ENCODE measurements at places on chromosomes 5 and 9. TPM values are rescaled to one million over a fixed set of nuclear protein-coding genes. Genes with fewer than 3 reads are reported as not detected.

Gene COL15A1
- total RNA-seq, result not detected

Gene LHX3
- not detected for total RNA-seq

Gene MAML1
- 30.1 TPM for total RNA-seq

Gene HTR4
- total RNA-seq, result not detected

Gene DNM1
- total RNA-seq, result 2.9 TPM

Gene ENTPD2
- not detected for total RNA-seq

Gene CDHR2
- not detected for total RNA-seq

Gene TEK
- 38.9 TPM for total RNA-seq

Gene FOXD4L5
- total RNA-seq, result 0.42 TPM

Gene TRPM6
- total RNA-seq, result 0.12 TPM

Gene BAAT
- not detected for total RNA-seq

Gene PHF24
- total RNA-seq, result not detected

Gene KCTD16
- 0.49 TPM for total RNA-seq

Gene SLC35A4
- total RNA-seq, result 60.9 TPM

Gene LRRC19
- total RNA-seq, result not detected

Gene MARCHF3
- total RNA-seq, result 31.9 TPM

Gene ANKRD34B
- total RNA-seq, result not detected

Gene TRIM23
- total RNA-seq, result 10.6 TPM

Gene JAKMIP2
- not detected for total RNA-seq

Gene TLX3
- total RNA-seq, result not detected

Gene SCGB3A2
- total RNA-seq, result not detected

Gene CTXN3
- total RNA-seq, result not detected

Gene TTLL11
- total RNA-seq, result 4.9 TPM

Gene PAX5
- total RNA-seq, result not detected

Gene CD274
- 29.7 TPM for total RNA-seq

Gene GNAQ
- total RNA-seq, result 61.8 TPM

Gene OLFM1
- 0.95 TPM for total RNA-seq

Gene GFI1B
- total RNA-seq, result not detected

Gene TSTD2
- 15.1 TPM for total RNA-seq

Gene EQTN
- total RNA-seq, result not detected

Gene NOL8
- 41.6 TPM for total RNA-seq

Gene EPB41L4B
- 0.15 TPM for total RNA-seq

Gene TMEM174
- total RNA-seq, result not detected

Gene TRMT10B
- total RNA-seq, result 5.2 TPM

Gene FCHSD1
- 37.1 TPM for total RNA-seq

Gene NR2F1-AS1
- 15.2 TPM for total RNA-seq

Gene UCK1
- total RNA-seq, result 24.1 TPM

Gene IL13
- total RNA-seq, result not detected

Gene RETREG1
- total RNA-seq, result not detected

Gene ZNF608
- 29.8 TPM for total RNA-seq

Gene APC
- total RNA-seq, result 39.6 TPM

Gene FOXD4
- 0.42 TPM for total RNA-seq

Gene EGFLAM
- 1.6 TPM for total RNA-seq

Gene SHISAL2B
- not detected for total RNA-seq

Data from endothelial cell of umbilical vein (primary cell).